Activated CD4-positive, CD25-positive, alpha-beta regulatory T cell (primary cell): ENCODE measurements at places on chromosomes 3 and 15.

- DNase-seq, result no peak
Measured at GRCh38 chr3:25448750-25449692, 21.0 kb downstream of the RARB start.

DNA sequence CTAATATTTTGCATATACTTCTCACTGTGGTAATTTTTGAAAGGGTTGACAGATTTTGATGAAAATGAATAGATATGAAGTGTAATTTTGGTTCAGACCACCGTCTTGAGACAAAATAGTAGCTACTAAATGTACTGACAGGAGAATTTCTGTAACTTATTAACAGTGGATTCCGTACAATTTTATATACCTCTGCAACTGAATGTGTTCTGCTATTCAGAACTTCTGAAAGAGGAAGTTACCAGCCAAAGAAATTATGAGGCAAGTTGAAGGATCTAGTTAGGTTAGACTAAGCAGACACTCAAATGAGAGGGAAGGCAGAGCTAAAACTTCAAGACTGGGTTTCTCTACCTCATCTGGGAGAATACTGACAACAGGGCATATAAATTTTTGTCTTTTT, 29.4 kb downstream of the GAP43 start:
- no peak for DNase-seq

DNA sequence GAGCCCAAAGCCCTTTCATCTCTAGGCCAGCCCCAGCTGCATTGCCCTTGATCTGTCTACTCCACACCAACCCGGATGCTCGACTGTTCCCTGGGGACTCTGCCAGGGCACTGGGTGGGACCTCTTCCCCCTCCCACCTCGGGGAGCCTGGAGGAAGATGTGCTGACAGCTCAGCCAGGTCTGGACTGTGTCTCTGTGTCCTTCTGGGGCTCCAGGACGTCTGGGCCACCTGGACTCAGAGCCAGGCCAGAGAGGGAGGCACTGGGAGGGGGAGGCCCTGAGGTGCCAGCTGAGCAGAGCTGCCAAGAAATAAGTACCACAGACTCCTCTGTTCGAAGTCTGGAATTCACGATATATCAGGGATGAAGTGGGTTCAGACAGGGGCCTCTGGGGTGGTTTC, 5.8 kb upstream of the HCN4 start:
- no peak for DNase-seq

GRCh38 chr3:71600646-71601288, 17.2 kb upstream of the FOXP1 start:
- DNase-seq, result no peak

- DNase-seq, result no peak
Measured at GRCh38 chr3:159761369-159761768, 227.3 kb upstream of the IL12A start.

DNA sequence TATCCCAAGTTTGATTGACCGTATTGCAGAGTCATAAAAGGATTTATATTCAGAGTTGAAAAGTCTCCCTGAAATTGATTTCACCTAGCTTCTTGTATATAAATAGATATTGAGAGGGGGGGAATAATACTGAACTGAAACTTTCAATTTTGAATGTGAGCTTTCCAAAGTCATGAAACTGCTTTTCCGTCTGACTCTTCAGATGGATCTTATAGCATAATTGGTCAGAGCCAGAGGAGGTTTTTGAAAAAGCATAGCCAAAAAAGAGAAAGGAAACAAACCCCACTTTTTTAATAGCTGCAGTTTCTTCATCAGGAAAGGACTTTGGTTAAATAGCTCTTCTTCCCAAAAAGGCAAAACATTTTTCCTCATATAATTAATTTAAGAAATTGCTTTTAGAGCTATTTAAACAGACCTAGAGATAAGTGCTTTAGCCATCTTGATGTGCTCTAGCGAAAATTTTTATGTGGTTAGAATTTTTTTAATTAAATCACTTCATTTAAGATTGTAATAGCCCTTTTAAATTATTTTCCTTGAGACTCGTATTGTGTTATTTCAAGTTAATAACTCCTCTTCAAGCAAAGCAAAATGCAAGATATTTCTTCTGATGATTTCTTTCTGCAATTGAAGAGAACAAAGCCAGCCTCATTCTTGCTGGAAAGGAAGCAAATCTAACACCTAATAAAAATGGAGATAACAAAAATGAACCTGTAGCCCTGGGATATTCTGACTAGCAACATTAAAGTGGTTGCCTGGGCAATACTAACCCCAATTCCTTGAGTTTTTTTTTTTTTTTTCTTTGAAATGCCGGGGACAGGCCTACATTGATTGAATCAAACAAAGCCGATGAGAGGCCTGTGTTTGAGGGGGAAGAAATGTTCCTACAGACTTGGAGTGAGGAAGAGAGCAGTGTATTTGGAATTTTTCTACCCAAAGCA, 173.6 kb downstream of the PTPRG start:
- DNase-seq, result no peak

GRCh38 chr3:176193032-176193730, 1004.1 kb downstream of the TBL1XR1 start:
- DNase-seq, result no peak

- DNase-seq, result no peak
Measured at GRCh38 chr15:54841701-54842305, 354.9 kb downstream of the RSL24D1 start.

DNA sequence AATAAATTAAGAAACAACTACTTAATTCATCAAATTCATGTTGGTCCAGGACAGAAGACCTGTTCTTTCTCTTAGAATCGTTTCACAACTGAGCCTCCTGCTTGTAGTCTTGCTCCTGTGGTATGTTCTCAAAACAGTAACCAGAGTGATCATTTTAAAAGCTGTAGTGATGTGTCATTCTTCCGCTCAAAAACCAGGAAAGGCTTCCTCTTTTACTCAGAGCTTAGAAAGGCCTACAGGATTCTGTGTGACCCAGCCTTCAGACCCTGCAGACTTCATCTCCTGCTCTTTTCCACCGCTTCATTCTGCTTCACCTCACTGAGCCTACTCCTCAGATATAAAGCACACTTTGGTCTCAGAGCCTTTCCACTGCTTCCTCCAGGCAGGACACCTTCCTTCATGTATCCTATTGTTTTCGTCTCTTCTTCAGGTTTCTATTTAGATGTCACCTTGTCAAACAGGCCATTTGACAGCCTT, 22.7 kb downstream of the ST6GAL1 start:
- no peak for DNase-seq

DNA sequence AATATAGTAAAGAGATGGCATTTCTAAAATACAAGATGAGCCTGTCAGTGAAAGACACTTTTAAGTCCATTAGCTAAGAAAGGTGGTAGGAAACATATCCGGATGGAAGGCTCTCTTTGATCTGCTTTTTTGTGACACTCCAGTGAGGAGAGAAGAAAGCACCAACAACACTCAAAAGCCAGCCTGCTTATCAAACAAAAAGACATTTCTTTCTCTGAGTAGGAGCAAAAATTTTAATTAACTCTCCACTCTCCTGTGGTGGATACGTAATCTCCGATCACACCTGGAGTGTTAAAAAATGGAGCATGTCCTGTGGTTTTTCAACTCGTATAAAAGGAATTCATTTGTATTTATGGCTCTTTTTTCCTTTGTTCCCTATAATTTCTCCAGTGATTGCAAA, 65.3 kb downstream of the OXNAD1 start:
- no peak for DNase-seq

- no peak for DNase-seq
Measured at GRCh38 chr3:125957674-125958510, 11.1 kb upstream of the ROPN1B start.

GRCh38 chr15:96359616-96360521, 29.4 kb downstream of the NR2F2 start:
- no peak for DNase-seq

DNA sequence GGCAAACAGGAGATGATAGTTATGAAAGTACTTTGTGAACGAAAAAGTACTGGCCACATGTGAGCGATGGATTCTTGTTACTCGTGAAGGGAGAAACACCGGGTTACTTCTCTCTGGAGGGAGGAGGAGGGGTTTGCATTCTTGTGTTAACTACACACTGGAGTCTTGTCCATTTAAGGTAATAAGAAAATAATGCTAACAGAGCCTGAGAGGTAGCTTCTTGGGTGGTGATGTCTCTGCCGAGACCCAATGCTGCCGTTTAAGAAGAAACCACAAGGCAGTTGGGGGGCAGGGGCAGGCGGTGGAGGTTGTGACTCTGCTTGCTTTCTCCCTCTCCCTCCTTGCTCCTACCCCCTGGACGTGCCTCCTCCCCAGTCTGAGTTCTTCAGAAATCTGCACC, 100.9 kb upstream of the ROPN1 start:
- DNase-seq, result no peak

GRCh38 chr3:38617137-38617536, 32.4 kb downstream of the SCN5A start:
- no peak for DNase-seq

DNA sequence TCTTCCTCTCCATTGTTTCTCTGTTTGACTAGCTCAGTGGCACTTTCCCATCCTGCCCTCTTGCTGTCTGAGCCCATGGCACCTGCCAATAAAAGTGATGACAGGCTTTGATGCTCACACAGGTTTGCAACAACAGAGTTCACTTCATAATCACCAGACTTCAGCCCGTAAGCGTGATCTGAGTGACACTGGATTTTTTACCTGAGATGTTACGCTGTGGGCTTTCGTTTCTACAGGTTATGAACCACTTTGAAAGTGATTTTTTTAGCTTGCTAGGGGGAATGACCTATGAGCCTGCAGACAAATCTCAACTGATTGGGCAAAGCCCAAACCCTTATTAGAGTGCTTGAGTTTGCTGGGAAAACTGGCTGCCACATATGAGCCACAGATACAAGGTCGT, 173.9 kb upstream of the ICE2 start:
- no peak for DNase-seq

- DNase-seq, result no peak
Measured at GRCh38 chr3:181773921-181774320, 62.2 kb downstream of the SOX2 start.

- no peak for DNase-seq
Measured at GRCh38 chr3:158961471-158961870, 159.6 kb downstream of the MFSD1 start.

DNA sequence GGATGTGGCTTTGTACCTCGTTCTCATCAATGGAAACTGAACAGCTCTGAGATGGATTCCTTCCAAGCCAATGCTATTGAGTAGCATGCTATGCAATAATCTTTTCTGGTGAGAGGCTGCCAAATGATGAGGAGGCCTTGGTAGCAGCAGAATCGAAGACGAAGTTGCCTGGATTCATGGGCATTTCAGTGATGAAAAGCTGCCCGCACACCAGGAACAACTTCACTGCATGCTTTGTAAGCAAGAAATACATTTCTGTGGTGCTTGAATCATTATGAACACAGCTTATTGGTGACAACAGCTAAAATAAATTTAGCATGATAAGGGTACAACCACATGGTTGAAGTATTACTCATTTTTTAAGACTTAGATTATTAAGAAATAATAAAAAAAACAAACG, 246.8 kb upstream of the ROBO1 start:
- no peak for DNase-seq

DNA sequence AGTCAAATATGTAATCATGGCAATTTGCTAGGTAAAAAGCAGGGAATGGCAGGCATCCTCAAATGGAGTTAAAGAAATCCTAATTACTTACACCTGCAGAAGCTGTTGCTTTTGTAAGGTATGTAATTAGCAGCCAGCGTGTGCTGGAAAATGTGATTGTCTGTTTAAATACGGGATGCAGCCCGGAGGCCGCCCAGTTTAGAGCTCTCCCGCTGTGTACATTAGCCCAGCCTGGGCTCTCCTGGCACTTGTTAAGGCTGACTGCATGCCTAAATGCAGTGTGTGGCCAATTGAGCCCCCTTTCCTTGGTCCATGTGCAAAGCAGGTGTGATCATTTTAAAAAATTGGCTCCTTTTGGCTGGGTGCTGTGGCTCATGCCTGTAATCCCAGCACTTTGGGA, 9.0 kb downstream of the DPH3 start:
- DNase-seq, result no peak

- no peak for DNase-seq
Measured at GRCh38 chr3:46942076-46942475, 34.5 kb downstream of the CCDC12 start.

- peak; percentile 40 for DNase-seq
Measured at GRCh38 chr3:179147514-179147872, 664 bp upstream of the PIK3CA start.

DNA sequence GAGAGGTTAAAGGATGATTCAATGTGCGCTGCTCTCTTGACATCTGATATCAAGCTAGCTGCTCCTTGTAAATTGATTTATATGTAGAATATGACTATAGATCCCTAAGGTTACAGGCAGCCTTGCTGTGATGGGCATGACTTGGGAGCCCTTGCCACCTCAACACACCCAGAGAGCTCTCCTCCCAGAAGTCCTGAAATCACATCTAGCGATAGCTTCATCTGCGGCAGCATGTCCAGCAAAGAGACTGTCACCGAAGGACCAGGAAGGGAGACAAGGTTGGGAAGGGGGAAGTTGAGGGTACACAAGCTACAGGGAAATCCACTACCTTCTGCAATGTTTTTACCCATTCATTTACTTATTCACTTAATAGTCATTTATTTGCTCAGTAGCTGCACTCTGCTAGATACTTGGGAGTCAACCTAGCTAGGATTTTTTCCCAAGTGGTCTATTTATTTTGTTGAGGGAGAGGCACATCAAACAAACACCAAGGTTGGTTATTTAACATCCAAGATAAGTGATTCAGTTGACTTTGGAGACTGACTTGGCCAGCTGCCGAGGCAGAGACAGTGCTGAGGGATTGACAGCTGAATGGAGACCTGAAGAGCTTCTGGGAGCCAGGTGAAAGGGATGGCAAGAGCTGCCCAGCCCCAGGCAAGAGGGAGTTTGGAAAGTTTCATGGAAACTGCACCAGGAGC, 205.8 kb upstream of the IL12A start:
- no peak for DNase-seq

DNA sequence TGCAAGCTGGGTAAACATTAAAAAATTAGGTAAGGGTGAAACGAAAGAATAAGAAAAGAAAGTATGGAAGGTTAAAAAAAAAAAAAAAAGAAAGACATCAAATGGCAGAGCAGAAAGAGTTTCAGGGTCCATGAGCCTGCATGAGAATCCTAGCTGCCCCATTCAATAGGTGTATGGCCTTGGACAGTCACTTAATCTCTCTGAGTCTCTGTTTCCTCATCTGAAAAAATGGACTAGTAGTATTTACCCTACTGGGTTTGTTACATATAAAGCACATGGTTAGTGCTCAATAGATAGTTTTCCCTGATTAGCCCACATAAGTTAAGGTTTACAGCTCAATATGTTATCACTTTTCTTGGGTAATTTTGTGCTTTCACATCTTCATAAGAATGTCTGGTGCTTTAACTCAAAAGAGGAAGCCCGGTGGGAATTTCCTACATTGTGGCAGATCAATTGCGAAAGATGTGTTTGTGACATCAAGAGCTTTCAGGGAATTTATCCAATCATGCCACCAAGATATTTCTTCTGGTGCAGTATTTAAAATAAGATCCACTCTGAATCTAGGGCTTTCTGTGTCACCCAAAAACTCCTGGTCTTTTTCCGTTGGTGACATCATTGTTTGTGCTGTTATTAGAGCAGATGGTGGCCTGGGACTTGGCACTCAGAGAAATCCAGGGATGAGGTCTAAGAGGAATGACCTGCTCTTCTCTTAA, 57.2 kb upstream of the UBE2E1 start:
- no peak for DNase-seq

DNA sequence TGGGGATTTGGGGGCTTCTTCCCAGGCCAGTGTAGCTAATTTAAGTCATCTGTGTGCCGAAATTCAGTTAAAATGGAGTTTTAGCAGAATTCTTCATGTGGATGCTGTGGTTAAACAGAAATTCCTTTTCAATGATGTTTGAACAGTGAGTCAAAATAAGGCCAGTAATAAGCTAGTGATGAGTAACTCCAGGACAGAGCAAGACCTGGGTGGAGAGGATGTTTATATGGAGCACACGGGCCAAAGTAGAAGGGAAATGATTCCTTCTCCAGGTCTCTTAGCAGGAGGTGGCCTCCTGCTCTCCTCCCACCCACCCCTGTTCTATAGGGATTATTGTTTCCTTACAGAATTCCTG, 31.9 kb upstream of the UACA start:
- no peak for DNase-seq
